A549 treated with CpdA at 1 μM for 4 hours (cell line): ENCODE measurements at places on chromosomes 13 and 19. TPM values are rescaled to one million over a fixed set of nuclear protein-coding genes. Genes with fewer than 3 reads are reported as not detected.

The TNNT1 gene
- 115 to 148 TPM (median 126 TPM) in 5 replicates for total RNA-seq

The FGF21 gene
- 0.08 TPM in 1 of 5 replicates, not detected in the others for total RNA-seq

The SLC35E1 gene
- 17.8 to 22.5 TPM (median 20.3 TPM) in 5 replicates for total RNA-seq

The MEIS3 gene
- total RNA-seq = 29.4 to 41.7 TPM (median 34.2 TPM) in 5 replicates

The CSNK1G2 gene
- total RNA-seq = 32.6 to 49.8 TPM (median 45.6 TPM) in 5 replicates

The ZNF837 gene
- 0.99 to 1.7 TPM (median 1.5 TPM) in 5 replicates for total RNA-seq

The ZNF541 gene
- not detected in 5 replicates for total RNA-seq

The TFPT gene
- 21.9 to 25.5 TPM (median 23.0 TPM) in 5 replicates for total RNA-seq

The ICAM5 gene
- 0.52 to 0.84 TPM (median 0.61 TPM) in 5 replicates for total RNA-seq

The ZNF585A gene
- 5.7 to 8.2 TPM (median 5.9 TPM) in 5 replicates for total RNA-seq

The ZNF98 gene
- total RNA-seq = not detected in 5 replicates

The MZF1 gene
- 11.7 to 19.5 TPM (median 15.9 TPM) in 5 replicates for total RNA-seq

The ASF1B gene
- total RNA-seq = 30.2 to 35.4 TPM (median 33.9 TPM) in 5 replicates

The CASP14 gene
- not detected in 5 replicates for total RNA-seq

The CLDN10 gene
- total RNA-seq = 0.19 to 0.45 TPM (median 0.25 TPM) in 5 replicates

The CTXN1 gene
- 8.5 to 21.3 TPM (median 20.2 TPM) in 5 replicates for total RNA-seq

The SYCN gene
- total RNA-seq = not detected in 5 replicates

The PDX1 gene
- 0.07 to 0.09 TPM (median 0.08 TPM) in 3 of 5 replicates, not detected in the others for total RNA-seq

The ILF3 gene
- total RNA-seq = 159 to 173 TPM (median 167 TPM) in 5 replicates

The RNF17 gene
- not detected in 5 replicates for total RNA-seq

The KIR2DL3 gene
- total RNA-seq = not detected in 5 replicates

The ATP4B gene
- total RNA-seq = not detected in 5 replicates

The NLRP11 gene
- 0.01 to 0.06 TPM (median 0.06 TPM) in 3 of 5 replicates, not detected in the others for total RNA-seq

The KCTD15 gene
- total RNA-seq = 52.4 to 69.7 TPM (median 64.3 TPM) in 5 replicates

The NECTIN2 gene
- 71.2 to 91.2 TPM (median 84.6 TPM) in 5 replicates for total RNA-seq

The SMIM17 gene
- total RNA-seq = 0.05 TPM in 1 of 5 replicates, not detected in the others

The N4BP2L1 gene
- 0.24 to 0.89 TPM (median 0.51 TPM) in 5 replicates for total RNA-seq

The COG3 gene
- 11.1 to 15.4 TPM (median 14.1 TPM) in 5 replicates for total RNA-seq

The CGB2 gene
- total RNA-seq = 0.27 to 0.70 TPM (median 0.32 TPM) in 4 of 5 replicates, not detected in the other

The MBD3L3 gene
- total RNA-seq = not detected in 5 replicates

The ZNF835 gene
- not detected in 5 replicates for total RNA-seq

The GSX1 gene
- not detected in 5 replicates for total RNA-seq

The APOE gene
- 11.0 to 19.4 TPM (median 15.3 TPM) in 5 replicates for total RNA-seq

The CNMD gene
- total RNA-seq = not detected in 5 replicates

The LRRC8E gene
- total RNA-seq = 5.1 to 6.8 TPM (median 5.9 TPM) in 5 replicates

The SMIM44 gene
- not detected in 5 replicates for total RNA-seq

The DIRAS1 gene
- 3.3 to 4.1 TPM (median 3.9 TPM) in 5 replicates for total RNA-seq

The S1PR5 gene
- total RNA-seq = 1.7 to 2.6 TPM (median 2.3 TPM) in 5 replicates

The FPR1 gene
- 0.10 TPM in 1 of 5 replicates, not detected in the others for total RNA-seq

The RNF225 gene
- 0.14 to 0.17 TPM (median 0.15 TPM) in 4 of 5 replicates, not detected in the other for total RNA-seq

The CEACAM1 gene
- total RNA-seq = 1.6 to 2.0 TPM (median 1.8 TPM) in 5 replicates

The ZNF665 gene
- not detected in 5 replicates for total RNA-seq

The CGB5 gene
- 0.54 to 1.6 TPM (median 1.5 TPM) in 5 replicates for total RNA-seq

The NBEA gene
- 1.7 to 2.8 TPM (median 2.0 TPM) in 5 replicates for total RNA-seq

The ATP1A3 gene
- 3.5 to 5.1 TPM (median 4.9 TPM) in 5 replicates for total RNA-seq

The NLRP7 gene
- not detected in 5 replicates for total RNA-seq
